ENCODE measurements at places on chromosomes 7 and 10. TPM values are rescaled to one million over a fixed set of nuclear protein-coding genes. Genes with fewer than 3 reads are reported as not detected.

Gene ATE1
- total RNA-seq: 33.0 TPM

Gene MOGAT3
- not detected for total RNA-seq

Gene CYP2C19
- not detected for total RNA-seq

Gene CRHR2
- total RNA-seq: not detected

Gene STYXL1
- 35.3 TPM for total RNA-seq

Gene TRIM73
- 17.0 TPM for total RNA-seq

Gene GIMAP8
- total RNA-seq: not detected

Gene LRGUK
- total RNA-seq: 1.00 TPM

Gene DMBT1
- not detected for total RNA-seq

Gene AGR3
- 2.1 TPM for total RNA-seq

Gene PIP
- not detected for total RNA-seq

Gene FRMPD2
- total RNA-seq: 0.43 TPM

Gene ACSM6
- total RNA-seq: not detected

Gene STAMBPL1
- 3.8 TPM for total RNA-seq

Gene LIPF
- total RNA-seq: not detected

Gene PNLIPRP3
- not detected for total RNA-seq

Gene CALHM1
- total RNA-seq: not detected

Gene CCL24
- total RNA-seq: not detected

Gene CARD11
- 9.8 TPM for total RNA-seq

Gene LFNG
- total RNA-seq: 19.0 TPM

Gene NRG3
- 0.57 TPM for total RNA-seq

Gene CCDC172
- not detected for total RNA-seq

Gene POMZP3
- total RNA-seq: 15.8 TPM

Gene STEAP2
- total RNA-seq: 2.9 TPM

Gene RBM20
- total RNA-seq: 23.3 TPM

Gene FZD1
- total RNA-seq: 15.3 TPM

Gene OGDHL
- total RNA-seq: 10.4 TPM

Gene PDK4
- 1.1 TPM for total RNA-seq

Gene AKR1C8
- not detected for total RNA-seq

Gene SPDYE2
- not detected for total RNA-seq

Gene NXPH1
- total RNA-seq: not detected

Gene RAMP3
- total RNA-seq: not detected

Gene SNCG
- 92.0 TPM for total RNA-seq

Gene TFEC
- total RNA-seq: 0.49 TPM

Gene CLIP2
- total RNA-seq: 34.1 TPM

Gene HERC4
- total RNA-seq: 56.2 TPM

Gene HOXA5
- 133 TPM for total RNA-seq

All from mesothelial cell of epicardium (in vitro differentiated cells).